Brain microvascular endothelial cell (primary cell): ENCODE measurements at places on chromosomes 7 and 10.

DNA sequence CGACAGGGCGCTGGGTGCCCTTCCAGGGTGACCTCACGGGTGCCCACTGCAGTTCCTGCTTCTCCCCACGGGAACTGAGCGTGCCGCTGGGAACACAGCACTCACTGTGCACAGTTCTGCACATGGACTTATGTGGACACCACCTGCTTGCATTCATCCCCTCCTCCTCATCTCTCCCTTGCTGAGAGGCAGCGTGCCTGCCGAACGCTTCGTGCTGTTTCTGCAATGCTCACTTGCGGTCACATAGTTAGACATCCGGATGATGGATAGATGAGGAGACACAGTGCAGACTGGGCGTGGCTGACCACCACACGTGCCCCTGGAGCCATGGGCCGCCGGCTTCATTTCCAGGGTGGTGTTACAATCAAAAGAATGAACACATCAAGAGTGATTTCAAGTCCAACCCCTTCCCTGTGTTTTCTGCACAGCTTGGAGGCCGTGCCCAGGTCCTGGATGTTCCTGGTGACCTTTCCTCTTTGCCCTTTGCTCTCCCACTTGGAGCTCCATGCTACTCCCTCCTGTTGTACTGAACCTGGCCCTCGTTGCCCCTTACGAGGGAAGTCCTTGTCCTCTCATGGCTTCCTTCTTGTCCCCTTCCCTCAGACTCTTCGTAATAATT is 119.4 kb downstream of the VIPR2 start:
- peak; percentile 46 for DNase-seq

GRCh38 chr10:73744664-73744975 is 448 bp downstream of the SEC24C start:
- DNase-seq, result peak; percentile 76

GRCh38 chr7:102387064-102387463 is 9.1 kb upstream of the PRKRIP1 start:
- no peak for DNase-seq

- DNase-seq, result no peak
These were observed 333 bp upstream of the DDC start for GRCh38 chr7:50565559-50565916.

DNA sequence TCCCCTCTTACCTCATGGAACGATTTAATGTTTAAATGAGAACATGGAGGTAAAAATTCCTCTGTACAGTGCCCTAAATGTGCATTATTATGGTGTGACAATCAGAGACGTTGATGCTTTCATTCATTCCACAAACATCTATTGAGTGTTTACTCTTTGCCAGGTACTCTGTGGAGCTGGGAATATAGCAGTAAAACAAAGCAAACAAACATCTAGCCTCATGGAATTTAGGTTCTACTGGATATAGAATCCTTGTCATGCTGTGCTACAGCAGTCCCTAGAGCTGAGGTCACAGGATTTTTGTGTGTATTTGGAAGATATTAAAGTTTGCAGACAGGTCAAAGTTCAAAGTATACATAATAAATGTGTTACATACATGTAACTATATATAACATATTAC is 140.7 kb downstream of the CUBN start:
- DNase-seq, result no peak

- DNase-seq, result no peak
These were observed 28.2 kb upstream of the PRKAR2B start for GRCh38 chr7:107016312-107016711.

- DNase-seq, result no peak
These were observed 61.8 kb downstream of the PTPRE start for GRCh38 chr10:127968659-127969058.

DNA sequence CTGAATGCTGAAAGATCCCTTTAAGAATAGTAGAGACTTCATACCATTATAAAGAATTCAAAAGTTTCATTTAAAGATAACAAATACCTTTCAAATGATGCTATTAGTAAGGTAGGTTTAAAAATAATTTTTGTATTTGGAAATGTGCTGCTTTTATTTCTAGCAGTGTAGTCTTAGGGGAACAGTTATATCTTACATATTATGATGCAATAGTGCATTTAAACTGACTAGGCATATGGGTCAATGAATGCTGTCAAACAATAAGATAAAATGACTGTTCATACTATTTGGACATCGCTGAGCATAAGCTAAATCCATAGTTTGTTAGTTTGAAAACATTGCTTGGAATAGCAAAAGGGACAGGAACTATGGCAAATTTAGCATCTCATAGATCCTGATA is 354.8 kb upstream of the SEMA3A start:
- DNase-seq, result no peak

DNA sequence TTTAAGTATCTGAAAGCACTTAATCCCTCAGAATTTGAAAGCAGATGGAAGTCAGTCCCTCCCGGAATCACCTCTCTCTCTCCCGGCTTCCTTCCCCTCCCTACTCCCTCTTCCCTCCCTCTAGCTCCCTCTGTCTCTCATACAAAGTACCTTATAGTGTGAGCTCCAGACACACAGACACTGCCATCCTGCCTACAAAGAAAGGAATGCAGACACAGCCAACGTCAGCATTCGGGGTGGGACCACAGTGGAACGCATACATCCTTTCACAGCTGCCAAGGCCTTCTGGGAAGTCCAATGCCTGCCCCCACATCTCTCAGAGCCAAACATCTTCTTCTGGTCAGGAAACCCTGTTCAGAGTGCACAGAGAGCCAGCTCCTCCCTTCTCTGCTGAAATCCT is 9.3 kb downstream of the NOD1 start:
- peak; percentile 100 for DNase-seq

- DNase-seq, result no peak
These were observed 50.8 kb downstream of the SH2D4B start for GRCh38 chr10:80588546-80588945.

DNA sequence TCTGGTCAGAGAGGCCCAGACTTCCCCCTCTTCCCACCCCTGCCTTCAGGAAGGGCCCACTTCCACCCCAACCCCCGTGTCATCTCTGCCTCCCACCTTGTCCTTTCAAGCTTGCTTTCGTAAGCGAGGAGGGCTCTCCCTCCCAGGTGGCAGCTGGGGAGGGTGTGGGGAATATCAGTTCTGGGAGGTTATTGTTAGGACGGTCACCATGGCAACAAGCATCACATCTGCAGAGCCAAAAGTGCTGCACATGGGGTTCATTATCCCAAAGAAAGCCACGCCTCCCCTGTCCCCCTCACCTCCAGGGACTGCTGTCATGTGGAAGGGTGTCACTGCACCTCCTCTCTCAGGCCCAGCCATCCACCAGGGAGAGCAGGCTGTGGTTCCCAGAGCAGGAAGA is 2.6 kb upstream of the CAMK2B start:
- DNase-seq, result no peak

DNA sequence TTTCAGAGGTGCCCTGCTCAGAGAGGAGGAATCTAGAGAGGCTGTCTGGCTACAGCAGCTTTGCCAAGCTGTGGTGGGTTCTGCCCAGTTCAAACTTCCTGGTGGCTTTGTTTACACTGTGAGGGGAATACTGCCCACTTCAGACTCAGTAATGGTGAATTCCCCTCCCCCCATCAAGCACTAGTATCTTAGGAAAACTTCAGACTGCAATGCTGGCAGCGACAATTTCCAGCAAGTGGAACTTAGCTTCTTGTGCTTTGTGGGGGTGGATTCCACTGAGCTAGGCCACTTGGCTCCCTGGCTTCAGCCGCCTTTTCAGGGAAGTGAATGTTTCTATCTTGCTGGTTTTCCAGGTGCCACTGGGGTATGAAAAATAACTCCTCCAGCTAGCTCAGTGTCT is 42.8 kb downstream of the CYP2C8 start:
- DNase-seq, result no peak

DNA sequence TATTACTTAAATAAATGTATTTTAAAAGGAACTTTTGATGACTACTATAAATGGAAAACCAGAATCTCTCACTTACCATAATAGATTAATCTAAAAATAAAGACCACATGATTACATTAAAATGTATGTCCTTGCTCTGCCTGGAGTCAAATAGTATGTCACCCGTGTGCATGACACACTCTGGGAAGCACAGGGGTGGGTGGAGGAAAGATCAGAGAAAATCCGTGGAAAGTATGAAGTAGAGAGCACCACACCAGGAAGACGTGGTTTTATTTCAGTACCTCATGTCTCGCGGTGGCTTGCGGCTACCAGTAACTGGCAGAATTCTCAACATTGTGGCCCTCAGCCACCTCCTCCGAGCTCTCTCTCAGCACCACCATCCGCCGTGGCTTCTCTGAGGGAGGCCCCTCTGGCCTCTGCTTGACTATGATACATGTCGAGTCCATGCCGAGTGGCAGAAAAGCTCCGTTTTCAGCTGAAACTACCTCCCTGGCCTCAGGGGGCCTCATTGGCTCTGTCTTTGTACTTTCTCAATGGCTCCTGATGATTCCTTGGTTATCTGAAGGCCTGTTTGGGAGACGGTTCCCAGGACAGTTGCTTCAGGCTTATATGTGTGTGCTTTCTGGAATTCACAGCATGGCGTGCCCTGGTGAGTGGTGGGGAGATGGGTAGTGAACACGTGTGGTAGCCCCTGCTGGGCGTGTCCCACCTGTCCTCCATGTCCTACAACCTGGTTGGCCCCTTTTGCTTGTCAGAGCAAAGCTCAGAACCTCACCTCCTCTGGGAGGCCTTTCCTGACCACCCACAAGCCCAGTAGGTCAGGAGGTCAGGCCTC is 49.8 kb downstream of the LHPP start:
- DNase-seq, result no peak

DNA sequence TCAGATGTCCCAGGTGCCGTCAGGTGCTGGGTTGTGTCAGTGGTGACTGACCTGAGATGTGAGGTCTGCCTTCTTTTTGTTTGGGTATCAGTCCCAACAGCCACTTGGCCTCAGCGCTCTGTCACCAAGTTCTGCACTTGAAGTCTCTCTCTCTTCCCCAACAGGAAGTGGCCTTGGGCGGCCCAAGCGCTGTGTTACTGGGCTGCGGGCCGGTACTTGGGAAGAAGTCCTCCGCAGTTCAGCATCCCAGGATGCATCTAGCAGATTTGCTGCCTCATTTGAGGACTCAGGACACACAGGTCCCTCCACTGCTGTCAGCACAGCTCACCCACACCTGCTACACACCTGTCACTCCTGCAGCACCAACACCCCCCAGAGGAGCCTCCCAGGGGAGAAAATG is 40.1 kb downstream of the LYZL2 start:
- DNase-seq, result no peak

GRCh38 chr10:130804281-130804680 is 507.2 kb downstream of the TCERG1L start:
- no peak for DNase-seq

DNA sequence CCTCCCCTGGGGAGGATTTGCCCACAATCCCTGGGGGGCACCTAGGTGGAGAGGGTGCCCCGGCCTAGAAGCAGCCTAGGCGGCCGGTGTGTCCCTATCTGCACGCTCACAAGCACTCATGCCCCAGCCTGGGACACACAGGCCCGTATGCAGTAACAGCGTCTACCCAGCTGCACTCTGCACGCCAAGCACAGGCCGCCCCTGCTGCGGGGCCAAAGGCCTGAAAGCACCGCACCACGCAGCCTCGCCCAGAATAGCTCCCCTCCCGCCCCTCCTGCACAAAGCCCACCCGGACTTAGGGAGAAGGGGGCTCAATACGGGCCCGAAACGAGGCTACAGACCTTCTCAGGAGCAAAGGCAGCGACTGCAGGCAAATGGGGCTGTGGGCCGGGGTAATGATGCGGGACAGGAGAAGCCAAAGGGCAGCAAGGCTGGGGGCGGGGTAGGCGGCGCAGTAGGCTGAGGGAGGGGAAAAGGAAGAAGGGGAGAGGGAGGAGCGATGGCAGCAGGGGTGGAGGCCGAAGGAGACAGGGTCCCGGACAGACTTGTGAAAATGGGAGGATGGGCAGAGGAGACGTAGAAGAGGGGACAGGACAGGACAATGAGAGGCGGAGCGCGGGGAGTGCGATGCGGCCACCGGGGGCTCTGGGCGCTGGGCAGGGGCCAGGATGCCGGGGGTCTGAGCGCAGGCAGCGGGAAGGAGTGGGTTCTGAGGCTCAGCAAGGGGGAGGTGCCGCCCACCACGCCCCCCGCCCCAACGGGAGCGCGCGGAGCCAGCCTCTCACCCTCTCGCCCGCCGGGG is 544 bp downstream of the GPRIN2 start:
- no peak for DNase-seq

DNA sequence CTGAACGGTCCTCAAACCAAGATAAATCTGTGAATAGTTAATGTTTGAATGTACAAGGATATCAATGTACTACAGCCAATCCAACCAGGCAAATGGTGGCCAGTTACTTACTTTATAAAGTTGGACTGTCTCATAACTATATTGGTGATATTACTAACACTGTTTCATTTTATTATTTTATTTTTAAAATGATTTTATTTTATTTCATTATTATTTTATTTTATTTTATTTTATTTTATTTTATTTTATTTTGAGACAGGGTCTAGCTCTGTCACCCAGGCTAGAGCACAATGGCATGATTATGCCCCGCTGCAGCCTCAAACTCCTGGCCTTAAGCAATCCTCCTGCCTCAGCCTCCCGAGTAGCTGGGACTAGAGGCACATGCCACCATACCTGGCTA is 6.8 kb downstream of the IL15RA start:
- DNase-seq, result no peak

DNA sequence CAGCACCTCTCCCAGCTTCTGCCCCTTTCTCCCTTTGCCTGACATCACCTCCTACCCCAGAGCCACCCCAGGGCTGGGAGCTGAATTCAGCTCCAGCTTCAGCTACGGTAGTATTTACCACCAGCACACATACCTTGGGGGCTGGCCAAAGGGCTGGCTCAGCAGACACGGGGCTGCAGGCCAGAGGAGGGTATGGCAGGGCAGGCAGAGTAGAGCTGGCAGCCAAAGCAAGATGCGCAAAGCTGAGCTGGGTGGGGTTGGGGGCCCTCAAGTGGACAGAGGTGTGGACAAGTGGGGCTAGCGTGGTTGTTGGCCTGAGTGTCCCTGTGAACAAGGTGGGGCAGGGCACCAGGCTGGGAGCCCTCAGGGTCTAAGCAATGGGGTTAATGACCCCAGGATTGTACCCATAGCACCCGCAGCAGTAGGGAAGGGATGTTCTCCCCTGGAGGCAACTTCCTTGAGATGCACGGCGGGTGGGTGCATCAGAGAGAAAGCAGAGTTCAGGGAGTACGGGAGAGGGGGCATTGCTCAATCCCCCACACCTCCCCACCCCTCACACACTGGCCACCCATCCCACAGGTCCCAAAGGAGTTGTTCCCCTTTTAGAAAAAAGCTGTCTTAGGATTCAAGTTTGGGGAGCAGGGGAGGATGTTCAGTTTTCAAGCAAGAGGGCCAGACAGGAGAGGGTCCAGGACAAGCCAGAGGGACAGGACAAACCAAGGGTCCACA is 8.0 kb downstream of the VSIR start:
- DNase-seq, result no peak

DNA sequence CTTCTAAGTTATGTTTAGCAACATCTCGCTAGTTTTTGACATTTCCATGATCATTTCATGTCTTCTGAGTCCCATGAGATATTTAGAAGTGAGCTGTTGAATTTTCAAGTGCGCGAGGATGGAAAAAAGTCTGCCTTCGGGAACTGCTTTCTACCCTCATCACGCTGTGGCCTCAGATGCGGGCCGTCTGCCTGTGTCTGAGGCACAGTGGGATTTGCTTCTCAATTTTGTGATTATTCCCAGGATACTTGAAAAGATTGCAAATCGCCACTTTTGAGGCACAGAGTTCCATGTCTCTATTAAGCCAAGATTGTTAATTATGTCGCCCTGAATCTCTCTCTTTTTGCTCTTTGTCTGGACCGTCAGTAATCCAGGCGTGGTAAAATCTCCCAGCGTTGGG is 30.8 kb upstream of the NKX6-2 start:
- no peak for DNase-seq

- no peak for DNase-seq
These were observed 211.2 kb downstream of the SEMA3D start for GRCh38 chr7:84975586-84976185.
